EH (cell line): ENCODE measurements at places on chromosomes 12 and 14.

GRCh38 chr14:57495416-57495815, 1.8 kb upstream of the CCDC198 start:
- DNase-seq, result no peak

- DNase-seq, result no peak
Measured at GRCh38 chr12:101925935-101926334, 48.6 kb downstream of the DRAM1 start.

DNA sequence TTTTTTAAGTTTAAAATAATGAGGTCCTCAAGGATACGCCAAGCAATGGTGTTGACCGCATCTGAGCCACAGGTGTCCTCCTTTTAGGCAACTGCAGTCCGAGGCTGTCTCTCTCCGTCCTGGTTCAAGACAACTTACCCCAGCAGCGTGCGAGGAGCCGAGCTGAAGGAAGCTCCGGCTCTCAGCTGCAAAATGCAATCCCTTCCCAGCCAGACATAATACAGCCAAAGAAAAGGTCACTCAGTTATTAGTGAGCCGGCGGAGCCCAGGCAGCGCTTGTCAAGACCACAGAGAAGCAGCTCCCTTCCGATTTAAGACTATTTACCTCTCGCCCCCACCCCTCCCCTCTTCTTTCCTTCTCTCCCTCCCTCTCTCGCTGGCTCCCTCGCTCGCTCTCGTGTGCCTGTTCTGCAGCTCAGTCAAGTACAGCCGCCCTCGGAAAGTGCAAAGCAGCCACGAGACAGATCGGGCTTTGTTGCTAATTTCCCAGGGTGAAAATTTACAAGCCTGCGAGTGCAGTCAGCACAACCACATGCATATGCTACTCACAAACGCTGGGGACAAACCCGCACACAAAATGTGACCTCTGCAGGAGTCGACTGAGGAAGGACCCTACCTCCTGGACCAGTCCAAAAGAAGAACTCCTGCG, 363 bp upstream of the LMO3 start:
- DNase-seq, result peak; percentile 0

DNA sequence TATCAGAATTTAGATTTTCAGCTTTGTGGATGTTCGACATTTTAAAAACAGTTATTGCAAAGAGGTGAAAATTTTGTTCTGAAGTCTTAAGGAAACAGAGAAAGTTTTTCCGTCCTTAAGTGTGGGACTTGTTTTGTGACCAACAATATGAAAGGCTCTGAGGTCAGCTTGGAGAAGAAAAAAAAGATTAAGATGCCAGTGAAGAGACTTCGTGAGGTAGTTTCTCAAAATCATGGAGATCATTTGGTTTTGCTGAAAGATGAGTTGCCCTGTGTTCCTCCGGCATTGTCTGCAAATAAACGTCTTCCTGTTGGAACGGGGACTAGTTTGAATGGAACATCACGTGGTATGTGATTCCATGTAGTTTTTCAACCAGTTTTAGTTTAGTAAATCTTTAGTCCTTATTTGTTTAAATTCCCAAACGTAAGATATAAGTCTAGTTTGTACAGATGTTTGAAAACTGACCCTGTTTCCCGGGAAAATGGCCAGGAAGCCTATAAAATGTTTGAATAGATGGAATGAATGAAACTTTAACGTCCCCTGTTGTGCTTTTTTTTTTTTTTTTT, 682 bp downstream of the KIAA0586 start:
- DNase-seq, result peak; percentile 65

GRCh38 chr12:121893961-121894460, 5.4 kb downstream of the PSMD9 start:
- DNase-seq, result peak; percentile 76

GRCh38 chr12:29149691-29150281, 708 bp downstream of the FAR2 start:
- no peak for DNase-seq

DNA sequence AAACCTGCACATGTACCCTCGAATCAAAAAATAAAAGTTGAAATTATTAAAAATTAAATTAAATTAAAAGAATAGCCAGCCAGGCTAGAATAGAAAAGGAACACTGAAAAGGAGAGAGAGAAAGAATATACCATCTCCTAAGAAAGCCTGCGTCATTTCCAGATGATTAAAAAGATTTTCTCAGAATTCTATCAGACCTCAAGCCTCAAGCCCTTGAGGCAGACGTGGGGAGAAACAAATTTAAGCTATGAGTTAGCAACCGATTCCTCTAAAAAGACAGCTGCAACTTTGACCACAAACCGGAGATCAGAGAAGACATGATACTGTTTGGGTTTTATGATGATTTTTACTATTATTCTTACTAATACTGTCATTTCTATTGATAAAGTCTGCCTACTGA, 138.3 kb downstream of the KSR2 start:
- DNase-seq, result peak; percentile 81

- peak; percentile 29 for DNase-seq
Measured at GRCh38 chr12:111407377-111408115, 1.8 kb downstream of the SH2B3 start.

GRCh38 chr12:83537428-83538053, 850.8 kb downstream of the TMTC2 start:
- DNase-seq, result no peak

- DNase-seq, result no peak
Measured at GRCh38 chr14:76828339-76829012, 2.3 kb downstream of the LRRC74A start.

GRCh38 chr12:5328669-5329517, 103.0 kb upstream of the NTF3 start:
- DNase-seq, result no peak

DNA sequence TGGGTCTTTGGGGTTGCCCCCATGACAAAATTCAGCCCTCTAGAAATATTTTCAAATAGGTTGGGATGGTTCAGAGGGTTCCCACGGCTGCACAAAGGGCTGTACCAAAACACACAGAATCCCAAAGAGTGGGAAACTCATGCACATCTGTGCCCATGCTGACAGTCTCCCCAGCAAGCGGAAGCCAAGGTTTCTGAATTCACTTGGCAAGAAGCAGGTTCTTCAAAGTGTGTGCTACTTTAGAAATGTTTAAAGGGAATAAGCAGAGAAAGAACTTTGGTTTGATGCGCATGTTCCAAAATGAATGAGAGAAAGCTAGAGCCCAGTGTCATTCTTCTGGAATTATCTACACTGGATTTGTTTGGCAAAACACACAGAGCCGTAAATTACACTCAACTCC, 46.7 kb downstream of the FOXN3 start:
- no peak for DNase-seq

DNA sequence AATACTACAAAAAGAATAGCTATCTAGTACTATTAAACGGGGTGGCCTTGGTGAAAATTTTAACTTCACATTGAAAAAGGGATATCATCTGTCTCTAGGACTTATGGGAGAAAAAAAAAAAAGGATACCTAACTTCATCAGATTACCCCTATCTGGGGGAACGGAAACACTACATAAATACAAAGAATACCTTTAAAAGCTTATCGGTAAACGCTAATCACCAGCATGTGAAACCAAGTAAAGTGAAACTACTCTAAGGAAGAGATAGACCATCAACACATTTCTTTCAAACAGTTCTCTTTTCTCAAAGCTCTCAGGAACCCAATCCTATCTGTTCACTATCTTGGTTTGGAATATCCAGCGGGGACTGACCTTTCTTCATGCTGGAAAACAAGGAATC, 3.5 kb downstream of the KICS2 start:
- DNase-seq, result no peak

- DNase-seq, result no peak
Measured at GRCh38 chr14:55545779-55546178, 34.2 kb upstream of the KTN1 start.

GRCh38 chr12:119748497-119748896, 80.6 kb downstream of the PRKAB1 start:
- peak; percentile 29 for DNase-seq

DNA sequence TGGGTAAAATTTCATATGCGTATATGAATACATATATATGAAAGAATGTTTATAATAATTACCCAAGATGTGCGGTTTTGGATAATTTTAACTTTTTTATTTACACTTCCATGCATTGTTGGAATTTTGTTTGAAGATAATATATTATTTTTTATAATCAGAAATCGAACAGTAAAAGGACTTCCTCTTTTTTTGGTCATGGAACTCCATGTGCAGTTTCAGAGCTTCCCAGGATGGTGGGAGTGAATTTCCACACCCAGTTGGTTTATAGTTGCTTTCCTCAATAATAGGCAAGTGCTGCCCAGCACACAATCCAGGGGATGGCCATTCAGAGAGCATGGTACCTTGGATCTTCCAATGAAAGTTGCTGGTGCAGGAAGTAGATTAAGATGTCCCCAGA, 6.3 kb upstream of the EMP1 start:
- no peak for DNase-seq

- no peak for DNase-seq
Measured at GRCh38 chr14:90475298-90475697, 78.5 kb downstream of the CALM1 start.

GRCh38 chr12:104738776-104739642, 219.1 kb downstream of the SLC41A2 start:
- DNase-seq, result no peak

- DNase-seq, result no peak
Measured at GRCh38 chr14:37600880-37601741, 5.7 kb downstream of the TTC6 start.

DNA sequence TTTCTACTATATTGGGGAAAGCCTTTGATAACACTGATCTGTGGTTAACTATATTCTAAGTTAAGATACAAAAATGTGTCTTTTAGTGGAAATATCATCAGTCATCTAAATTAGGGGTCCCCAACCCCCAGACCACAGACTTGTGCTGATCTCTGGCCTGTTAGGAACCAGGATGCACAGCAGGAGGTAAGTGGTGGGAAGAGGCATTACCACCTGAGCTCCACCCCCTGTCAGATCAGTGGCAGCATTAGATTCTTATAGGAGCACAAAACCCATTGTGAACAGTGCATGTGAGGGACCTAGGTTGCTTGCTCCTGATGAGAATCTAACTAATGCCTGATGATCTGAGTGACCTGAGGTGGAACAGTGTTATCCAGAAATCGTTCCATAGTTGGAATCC, 28.3 kb upstream of the LIN7A start:
- DNase-seq, result no peak

DNA sequence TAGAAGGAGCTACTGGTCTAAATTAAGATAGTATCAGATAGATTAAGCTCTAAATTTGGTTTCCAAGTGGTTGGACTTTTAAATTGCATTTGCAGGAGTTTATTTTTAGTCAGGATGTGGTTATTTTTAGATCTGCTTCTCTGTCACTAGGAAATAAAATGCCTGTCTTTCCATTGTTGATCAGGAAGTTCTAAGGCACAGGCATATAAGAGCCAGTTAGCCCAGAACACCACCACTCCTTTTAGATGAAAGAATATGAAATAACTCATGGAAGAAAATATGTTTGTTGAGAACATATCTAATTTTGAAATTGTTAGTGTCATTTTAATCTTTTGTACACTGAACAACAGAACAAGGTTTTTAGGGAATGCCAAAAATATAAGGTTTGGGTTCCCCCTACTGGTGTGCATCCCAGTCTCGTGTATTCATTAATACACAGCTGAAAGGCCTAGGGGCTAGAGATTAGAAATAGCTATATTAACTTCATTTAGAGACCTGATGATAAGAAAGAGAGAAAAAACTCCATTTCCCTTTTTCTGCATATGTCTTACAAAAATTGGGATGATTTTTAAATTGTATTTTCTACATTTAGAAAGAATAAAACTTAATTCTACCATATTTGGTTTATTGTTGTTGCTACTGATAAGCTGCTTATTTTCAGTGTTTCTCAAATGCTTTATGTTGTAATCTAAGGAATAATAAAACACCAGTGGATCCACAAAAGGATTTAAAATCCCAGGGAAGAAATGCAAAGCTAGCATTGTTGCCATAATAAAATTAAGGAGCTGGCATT, 67.2 kb downstream of the RIC8B start:
- DNase-seq, result peak; percentile 66

GRCh38 chr12:2161473-2161872, 108.7 kb downstream of the CACNA1C start:
- DNase-seq, result no peak

DNA sequence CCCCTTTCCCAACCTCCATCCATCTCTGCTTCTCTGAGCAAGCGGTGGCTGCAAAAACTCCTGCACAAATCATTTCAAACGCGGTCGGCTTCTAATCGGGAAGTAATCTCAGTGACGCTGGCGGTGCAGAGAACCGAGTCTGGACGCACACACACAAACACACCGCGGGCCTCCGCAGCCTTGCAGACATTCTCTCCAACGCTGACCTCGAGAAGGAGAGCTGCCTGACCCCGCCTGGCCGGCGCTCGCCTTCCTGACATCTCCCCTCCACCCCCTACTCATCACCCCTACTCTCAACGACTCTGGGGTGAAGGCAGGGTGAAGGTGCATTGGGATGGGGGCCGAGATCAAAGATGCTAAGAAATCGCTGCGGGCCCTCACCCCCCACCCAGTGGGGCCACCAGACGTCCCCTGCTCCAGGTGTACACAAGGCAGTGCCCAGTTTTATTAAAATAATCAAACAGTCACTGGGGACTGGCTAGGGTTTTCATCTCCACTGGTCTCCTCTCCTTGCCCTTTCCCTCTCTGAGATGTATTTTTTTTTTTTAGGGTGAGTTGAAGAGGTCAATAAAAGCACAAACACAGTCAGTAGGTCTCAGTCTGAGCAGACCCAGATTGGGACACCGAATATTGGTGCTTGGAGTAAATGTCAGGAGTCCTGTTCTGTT, 506 bp upstream of the TBX5 start:
- DNase-seq, result peak; percentile 80

- DNase-seq, result peak; percentile 26
Measured at GRCh38 chr14:63910583-63911363, 58.0 kb downstream of the SYNE2 start.

GRCh38 chr14:101927859-101928258, 36.5 kb upstream of the DYNC1H1 start:
- peak; percentile 96 for DNase-seq

DNA sequence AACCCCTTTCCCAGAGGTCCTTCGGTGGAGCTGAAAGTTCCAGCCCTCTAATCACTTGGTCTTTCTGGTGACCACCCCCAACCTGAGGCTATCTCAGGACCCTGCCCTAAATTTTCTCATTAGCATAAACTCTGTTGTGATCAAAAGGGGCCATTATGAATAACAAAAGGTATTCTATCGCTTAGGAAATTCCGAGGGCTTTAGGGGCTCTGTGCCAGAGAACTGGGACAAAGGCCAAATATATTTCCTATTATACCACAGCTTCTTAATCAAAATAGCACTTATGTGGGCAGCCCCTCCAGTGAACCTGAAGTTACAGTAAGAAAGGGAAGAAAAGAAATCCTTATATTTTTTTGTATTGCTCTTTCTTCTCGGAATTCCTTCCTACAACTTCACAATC, 125.3 kb upstream of the NPAS3 start:
- DNase-seq, result no peak

- DNase-seq, result no peak
Measured at GRCh38 chr14:69567563-69567962, 7.1 kb downstream of the CCDC177 start.

- DNase-seq, result peak; percentile 48
Measured at GRCh38 chr14:53663709-53664108, 292.9 kb downstream of the BMP4 start.

DNA sequence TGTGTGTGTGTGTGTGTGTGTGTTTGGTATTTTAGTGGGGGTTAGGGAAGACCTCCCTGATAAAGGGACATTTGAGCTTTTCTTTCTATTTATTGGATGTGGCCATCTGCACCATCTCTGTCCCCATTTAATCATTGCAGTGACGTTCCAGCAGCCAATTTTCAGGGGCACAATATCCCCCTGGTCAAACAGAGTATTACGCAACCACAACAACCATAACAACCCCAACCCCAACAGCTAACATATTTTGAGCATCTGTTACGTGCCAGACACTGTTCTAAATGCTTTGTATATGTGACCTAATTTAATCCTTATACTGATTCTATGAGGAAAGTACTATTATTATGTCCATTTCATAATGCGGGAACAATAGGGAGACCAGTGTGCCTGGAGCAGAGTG, 87.4 kb downstream of the TTC8 start:
- DNase-seq, result no peak
